Activated CD4-positive, alpha-beta T cell treated with anti-CD3 and anti-CD28 coated beads, Interleukin-2, Interleukin-4, amounts not matched to agents 100 ng/mL and 50 ng/mL, durations not matched to agents 16 hours and 8 hours (primary cell): ENCODE measurements at places on chromosomes 6 and 20.

DNA sequence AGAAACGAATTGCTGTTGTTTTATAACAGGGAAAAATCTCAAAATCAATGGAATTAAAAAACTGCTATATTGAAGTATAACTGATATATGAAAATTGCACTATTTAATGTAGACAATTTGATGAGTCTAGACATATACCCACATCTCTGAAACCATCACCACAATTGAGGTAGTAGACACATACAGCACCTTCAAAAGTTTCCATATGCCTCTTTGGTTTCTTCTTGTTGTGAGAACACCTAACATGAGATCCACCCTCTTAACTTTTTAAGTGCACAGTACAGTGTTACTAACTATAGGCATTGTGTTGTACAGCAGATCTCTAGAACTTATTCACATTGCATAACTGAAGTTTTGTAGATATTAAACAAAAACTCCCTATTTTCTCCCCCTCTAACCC, 14.0 kb upstream of the SLC17A5 start:
- no peak for DNase-seq

DNA sequence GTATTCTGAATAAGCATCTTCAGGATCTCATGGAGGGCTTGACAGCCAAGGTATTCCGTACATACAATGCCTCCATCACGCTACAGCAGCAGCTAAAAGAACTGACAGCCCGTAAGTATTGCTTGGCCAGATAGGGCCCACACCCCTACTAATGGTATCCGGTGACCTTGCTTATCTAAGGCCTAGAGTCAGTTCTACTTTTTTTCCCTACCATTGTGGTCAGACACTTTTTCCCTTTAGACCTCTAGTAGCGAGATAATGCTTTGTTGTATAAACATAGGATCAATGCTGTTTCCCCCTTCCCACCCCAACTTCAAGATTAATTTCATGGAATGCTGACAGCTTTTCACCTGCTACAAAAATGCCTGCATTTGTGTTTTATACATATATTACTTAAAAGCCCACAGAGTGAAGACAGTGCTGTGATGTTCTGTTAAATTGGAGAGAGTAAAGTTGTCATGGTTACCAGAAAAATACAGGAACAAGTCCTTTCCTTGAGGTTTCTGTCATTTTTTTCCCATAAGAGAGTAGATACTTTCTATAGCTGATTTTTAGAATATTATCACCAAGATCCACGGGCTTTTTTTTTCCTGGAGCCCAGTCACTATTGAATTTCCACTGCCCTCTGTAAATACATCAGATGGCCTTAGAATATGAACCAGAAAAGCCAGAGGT, 20.9 kb upstream of the PLCG1 start:
- no peak for DNase-seq

DNA sequence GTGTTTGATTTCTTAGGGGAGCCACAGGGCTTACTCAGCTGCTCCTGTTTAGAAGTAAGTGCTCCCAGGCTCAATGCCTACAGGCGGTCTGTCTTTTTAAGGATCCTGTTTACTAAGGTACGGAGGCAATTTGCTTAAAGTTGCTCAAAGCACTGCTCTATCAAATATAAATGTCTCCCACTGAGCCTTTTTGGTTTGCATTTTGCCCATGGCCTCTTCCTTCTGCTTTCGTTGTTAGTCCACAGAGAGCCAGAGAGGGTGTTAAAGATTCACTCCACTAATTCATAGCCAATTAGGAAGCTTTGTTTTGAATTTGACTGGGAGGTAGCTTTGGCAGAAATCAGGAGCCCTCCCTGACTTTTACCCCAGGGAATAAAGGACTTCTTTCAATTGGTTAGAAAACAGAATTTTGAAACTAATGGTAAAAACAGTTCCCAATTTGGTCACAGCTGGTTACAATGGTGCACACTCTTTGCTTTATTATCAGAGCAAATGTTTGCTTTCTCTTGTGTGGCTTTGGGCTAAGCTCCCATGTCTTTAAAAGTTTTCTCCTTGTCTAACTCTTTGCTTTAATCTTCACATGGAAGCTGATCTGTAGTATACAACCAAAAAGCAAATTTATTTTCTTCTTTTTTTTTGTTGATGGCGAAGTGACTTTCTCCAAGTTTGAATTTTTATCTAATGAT, 126.2 kb downstream of the IMPG1 start:
- DNase-seq, result no peak

GRCh38 chr6:13908955-13909381, 15.8 kb upstream of the RNF182 start:
- DNase-seq, result peak; percentile 58

- peak; percentile 44 for DNase-seq
These were observed 171.6 kb upstream of the FBXL4 start for GRCh38 chr6:99119109-99120031.

- DNase-seq, result no peak
These were observed 15.7 kb upstream of the POU5F1 start for GRCh38 chr6:31186052-31186734.

DNA sequence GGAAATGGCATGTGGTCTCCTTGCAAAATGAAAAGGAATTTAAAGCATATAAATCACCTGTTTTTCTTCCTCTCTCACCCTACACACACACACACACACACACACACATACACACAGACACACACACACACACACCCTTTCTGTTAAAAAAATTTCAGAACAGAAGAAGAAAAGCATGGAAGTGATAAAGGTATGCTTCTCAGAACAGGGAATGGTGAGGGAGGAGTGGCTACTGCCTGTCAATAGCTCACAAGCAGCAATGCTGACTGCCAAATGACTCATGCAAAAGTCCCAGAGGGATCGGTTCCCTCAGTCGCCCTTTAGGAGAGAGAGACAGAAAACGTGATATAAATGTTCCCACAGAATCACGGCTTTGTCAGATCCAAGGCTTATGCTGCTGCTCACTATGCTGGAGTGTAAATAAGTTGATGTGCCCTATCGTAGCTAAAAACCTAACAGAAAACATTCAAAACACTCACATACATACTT, 102.6 kb downstream of the IBTK start:
- no peak for DNase-seq

DNA sequence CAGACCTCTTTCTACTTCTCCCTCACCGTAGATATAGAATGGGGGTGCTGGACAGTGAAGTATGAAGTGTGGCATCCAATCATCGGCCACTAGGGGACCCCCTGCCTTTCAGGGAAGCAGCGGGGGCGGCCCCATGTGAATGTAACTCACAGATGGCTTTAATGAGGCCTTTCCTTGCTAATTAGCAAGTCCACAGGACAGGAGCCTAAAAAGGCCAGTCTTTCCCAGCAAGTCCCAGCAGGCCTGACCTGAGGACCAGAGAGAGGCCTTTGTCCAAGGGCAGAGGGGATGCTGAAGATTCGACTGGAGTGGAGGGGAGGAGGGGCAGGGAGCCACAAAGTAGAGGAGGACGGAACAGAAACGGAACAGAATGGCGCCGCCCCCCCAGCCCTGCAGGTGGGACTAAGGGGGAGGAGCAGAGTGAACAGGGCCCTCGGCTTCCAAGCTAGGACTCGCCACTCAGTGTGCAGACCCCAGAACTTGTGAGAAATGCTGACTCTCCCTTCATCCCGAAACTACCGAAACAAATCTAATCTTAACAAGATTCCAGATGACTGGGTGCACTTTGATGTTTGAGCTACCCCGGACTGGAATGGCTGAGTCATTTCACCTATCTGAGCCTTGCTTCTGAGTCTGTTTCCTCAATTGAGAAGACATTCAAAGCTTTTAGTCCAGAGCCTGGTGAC, 5.8 kb downstream of the C6orf132 start:
- peak; percentile 55 for DNase-seq

DNA sequence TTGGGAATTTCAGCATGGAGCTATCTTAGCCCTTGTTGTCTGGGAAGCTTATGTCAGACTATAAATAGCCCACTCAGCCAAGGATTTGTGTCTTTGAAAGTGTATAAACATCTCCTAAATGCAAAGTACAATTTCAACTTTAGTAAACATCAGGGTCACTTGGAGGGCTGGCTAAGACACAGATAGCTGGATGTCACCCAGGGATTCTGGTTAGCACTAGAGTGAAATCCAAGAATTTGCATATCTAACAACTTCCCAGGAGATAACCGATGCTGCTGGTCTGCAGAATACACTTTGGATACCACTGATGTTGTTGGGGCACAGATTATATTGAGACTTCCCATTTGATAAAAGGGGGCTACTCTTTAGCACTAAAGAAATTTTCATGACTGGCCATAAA, 130.9 kb downstream of the PAX1 start:
- DNase-seq, result no peak

DNA sequence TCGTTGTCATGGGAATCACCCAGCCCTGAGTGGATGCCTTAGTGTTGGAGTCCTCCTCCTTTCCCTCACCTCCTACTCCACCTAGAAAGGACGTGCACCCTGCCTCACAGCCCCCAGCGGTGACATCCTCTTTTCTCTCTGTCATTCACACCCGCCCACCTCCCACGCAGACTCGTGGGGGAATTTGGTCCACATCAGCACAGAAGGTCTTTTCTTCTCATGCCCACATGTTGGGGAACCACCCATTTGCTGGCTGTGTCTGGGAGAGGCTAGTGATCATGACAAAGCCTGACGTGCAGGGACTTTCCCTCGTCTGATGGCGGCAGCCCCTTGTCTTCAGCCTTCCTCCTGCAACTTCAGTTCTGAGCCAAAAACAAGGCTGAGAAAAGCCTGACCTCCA, 96.0 kb upstream of the CNKSR3 start:
- peak; percentile 70 for DNase-seq

GRCh38 chr6:127031511-127031910, 87.0 kb upstream of the RSPO3 start:
- DNase-seq, result no peak

GRCh38 chr6:125794342-125795137, 3.8 kb downstream of the NCOA7 start:
- no peak for DNase-seq

DNA sequence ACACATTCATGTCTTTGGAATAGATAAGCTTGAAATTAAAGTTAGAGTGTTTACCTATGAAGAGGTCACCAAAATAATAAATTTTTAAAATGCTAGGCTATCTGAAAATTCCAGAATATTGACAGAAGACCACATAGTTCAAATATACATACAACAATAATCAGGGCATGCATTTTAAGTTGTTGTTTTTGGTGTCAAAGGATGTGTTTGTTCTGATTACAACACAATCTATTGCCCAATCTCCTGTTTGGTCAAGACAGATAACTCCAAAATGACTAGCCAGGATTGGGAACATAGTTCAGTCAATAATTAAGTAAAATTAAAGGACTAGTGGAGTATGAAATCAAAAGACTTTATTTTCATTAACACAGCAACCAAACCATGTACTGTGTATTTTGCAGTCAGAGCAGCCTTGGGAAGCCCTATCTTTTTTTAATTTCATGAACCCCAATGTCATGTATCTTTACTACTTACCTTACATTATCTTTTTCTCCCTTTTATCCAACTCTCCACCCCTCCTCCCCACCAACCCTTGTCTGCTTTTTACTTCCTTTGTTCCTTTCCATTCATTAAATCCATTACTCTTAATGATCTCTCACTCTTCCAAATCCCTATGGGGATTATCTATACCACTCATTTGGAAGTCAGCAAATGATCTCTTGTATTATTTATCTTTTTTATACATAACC, 111.2 kb downstream of the CDK19 start:
- no peak for DNase-seq

DNA sequence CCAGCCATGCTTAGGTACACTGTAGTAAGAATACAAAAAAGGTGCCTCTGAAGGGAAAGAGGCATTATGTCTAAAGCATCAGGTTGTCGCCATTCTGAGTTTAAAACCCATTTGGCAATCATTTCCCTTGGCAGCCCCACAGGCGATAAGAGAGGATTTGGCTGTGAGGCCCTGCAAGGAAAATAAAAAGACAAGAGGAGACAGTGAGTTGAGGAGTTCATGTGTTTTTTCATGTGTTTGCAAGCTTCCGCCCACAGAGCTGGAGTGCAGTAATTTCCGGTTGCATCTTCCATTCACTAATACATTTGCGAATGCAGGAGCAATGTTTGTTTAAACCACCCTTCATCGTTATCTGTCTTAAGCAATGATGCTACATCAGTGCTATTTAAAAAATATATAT, 138.5 kb upstream of the SOX4 start:
- DNase-seq, result no peak

DNA sequence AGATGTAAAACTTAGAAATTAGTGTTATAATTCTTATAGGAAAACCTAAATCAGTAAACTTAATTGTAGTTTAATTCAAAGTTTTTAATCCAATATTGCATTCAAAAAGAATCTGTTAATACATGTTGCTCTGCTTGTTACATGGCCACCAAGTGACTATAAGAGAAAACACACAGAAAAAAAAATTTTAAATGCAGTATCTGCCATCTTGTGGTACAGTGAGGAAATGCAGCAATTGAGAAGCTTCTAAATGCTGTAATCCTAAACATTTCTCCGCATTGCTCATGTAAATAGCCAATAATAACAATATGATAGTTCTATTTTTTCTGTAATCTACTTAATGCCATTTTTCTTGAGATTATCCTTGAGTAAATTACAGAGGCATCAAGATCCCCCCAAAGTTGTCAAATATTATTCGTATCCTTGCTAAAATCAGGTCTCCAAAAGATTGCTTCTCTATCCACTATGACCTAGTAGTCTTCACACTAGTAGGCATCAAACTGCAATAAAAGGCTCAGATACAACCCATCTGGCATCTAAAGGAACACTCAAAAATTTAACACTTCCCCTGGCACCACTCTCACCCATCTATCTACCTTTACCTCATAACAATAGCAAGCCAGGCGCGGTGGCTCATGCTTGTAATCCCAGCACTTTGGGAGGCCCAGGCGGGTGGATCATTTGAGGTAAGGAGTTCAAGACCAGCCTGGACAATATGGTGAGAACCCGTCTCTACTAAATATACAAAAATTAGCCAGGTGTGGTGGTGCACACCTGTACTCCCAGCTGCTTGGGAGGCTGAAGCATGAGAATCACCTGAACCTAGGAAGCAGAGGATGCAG, 34.6 kb downstream of the HDAC2 start:
- DNase-seq, result peak; percentile 39

DNA sequence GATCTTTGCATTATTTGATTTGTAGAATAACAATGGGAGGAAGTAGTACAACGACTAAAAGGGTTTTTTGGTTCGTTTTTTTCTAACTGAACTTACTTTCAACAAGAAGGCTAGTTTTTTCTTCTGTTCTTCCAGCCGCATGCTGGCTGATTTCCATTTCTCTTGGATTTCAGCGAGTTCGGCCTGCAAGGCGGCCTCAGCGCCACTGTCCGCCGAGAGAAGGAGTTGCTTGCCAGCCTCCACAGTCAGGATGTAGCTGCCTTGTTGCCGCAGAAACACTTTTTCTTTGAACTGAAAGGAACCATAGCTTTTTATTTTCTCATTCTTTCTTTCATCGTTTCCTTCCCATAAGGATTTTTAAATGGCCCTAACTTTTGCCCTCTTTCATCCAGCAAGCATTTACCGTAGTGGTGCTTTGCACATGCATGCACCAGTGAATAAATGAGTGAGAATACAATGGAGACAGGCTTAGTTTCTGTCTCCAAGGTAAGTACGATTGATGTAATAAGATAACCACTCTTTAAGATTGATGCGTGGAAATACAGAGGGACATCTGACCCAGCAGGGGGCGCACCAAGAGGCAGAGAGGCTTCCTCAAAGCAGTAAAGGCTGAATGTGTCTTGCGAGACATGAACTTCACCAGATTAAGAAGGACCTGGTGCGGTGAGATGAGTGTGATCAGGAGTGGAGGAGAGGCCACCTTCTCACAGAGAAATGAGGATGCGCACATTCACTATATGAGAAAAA, 398.8 kb downstream of the ESR1 start:
- peak; percentile 22 for DNase-seq
